ENCODE measurements at places on chromosomes 13 and 19. TPM values are rescaled to one million over a fixed set of nuclear protein-coding genes. Genes with fewer than 3 reads are reported as not detected.

ZNF600 gene
- total RNA-seq: 1.0 TPM

CCDC70 gene
- not detected for total RNA-seq

MAG gene
- 0.26 TPM for total RNA-seq

ZNF98 gene
- total RNA-seq: not detected

BRSK1 gene
- 6.3 TPM for total RNA-seq

NLRP4 gene
- not detected for total RNA-seq

CGB1 gene
- total RNA-seq: not detected

PPP1R12C gene
- 45.6 TPM for total RNA-seq

NPAS1 gene
- 1.9 TPM for total RNA-seq

ICAM4 gene
- 9.3 TPM for total RNA-seq

RPL36 gene
- 1,098 TPM for total RNA-seq

ATP8A2 gene
- total RNA-seq: 1.2 TPM

PCDH8 gene
- not detected for total RNA-seq

ZNF497 gene
- total RNA-seq: 0.52 TPM

OR10H1 gene
- total RNA-seq: not detected

RAB3A gene
- 1.8 TPM for total RNA-seq

SCAF1 gene
- 39.8 TPM for total RNA-seq

HIPK4 gene
- total RNA-seq: under 0.01 TPM

FCHO1 gene
- 3.0 TPM for total RNA-seq

TNFSF9 gene
- 1.3 TPM for total RNA-seq

PDE4A gene
- 5.7 TPM for total RNA-seq
